ENCODE measurements at places on chromosomes 11 and 22.

DNA sequence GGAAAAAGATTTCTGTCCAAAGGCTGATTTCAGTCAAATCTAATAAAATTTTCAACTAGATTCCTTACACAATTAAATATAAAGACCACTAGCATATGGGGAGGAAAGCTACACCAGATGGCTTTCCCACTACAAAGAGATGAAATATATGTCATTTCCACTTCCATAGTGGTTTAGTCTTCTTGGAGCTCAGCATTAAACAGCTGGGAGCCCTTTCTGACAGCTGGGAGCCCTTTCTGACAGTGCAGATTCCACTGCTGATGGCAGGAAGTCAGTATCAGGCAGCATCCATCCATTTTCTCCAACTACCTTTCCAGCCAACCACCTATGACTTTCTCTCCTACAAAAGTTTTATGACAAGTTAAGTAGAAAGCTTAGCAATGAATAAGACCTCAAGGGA, 177.9 kb downstream of the RRAS2 start:
- no peak for DNase-seq

DNA sequence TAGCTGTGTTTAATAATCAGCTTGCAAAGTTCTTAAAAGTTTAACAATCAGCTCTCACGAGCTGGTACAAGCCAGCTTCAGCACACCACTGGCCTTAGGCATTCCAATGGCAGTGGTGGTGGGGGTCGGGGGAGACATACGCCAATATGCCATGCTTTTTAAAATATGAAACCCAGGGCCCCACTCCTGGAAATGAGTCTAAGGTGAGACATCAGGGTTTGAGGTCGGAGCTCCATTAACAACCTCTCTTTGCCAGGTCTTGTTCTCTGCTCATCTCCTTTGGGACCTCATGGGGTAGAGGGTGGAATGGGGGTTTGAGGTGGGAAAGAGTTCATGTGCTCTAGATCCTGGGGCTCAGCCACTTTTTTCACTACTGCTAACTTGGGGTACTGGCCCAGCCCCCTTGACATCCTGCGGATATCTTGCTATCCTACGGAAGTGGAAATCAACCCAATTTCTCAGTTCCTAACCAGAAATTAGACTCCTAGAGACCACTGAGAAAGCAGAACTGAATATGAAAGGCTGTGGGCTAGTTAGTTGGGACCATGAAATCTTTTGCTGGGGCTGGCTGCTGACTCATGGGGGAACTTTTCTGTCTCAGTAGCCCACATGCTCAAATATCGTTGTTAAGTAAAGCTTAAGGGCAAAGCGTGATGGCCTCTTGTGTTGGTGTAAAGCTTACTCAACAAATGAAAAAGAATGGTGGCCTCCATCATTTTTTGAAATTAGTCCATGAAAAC, 90.1 kb downstream of the PDHX start:
- DNase-seq = no peak

GRCh38 chr11:64395545-64396078, 36.6 kb downstream of the RPS6KA4 start:
- no peak for DNase-seq

DNA sequence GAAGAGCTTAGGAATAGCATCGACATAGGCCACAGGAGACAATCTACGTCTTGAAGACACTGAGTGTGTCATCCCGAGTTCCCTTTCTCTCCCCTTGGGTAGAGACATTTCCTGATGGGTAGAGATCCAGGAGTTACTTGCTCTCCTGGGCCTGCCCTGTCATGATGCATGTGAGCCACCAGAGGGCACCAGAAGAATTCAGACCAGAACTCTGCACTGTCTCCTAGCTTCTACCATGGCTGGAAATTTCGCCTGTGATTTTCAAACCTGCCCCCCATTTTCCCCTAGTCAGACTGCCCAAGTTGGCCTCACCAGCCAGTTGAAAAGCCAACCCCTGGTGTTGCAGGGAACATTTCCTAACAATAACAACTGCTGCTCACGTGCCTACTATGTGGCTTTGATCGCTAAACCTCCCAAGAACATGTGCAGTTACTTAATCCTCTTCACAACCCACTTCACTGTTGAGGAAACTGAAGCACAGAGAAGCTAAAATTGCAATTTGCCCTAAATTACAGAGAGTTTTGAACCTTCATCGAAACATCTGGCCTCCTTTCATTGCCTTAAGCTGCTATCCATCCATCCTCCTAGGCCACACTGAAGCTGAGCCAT, 47.2 kb downstream of the C11orf58 start:
- peak; percentile 61 for DNase-seq

GRCh38 chr11:124754309-124754708, 2.3 kb upstream of the VSIG2 start:
- DNase-seq = no peak

GRCh38 chr22:33028234-33028633, 29.9 kb downstream of the SYN3 start:
- DNase-seq = no peak

DNA sequence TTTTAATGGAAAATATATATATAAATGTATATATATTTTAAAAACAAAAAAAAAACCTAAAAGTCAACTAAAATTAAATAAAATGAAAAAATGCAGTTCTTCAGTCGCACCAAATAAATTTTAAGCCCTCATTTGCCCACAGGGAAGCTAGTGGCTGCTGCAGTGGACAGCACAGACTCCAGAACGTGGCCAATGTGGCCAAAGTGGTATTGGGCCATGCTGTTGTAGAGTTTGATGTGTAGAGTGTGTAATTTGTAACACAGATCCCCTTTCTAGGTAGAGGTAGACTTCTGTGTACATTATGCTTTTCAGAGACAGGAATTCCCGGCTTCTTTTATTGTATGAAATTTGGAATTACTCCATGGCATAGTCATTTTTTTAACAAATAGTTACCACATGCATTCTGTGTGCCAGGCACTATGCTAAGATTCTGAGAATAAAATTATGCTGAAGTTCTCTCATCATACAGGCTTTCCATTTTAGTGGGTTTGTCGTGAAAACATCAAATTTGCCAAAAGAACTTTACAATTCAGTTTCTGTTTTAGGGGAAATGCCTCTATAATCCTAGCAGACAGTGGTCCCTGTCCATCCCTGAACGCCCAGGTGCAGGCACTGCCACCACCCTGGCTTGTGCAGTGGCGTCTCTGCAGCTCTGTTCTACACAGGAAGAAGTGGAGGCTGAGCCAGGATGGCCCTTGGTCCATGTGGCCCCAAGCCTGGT, 68.5 kb downstream of the MED15 start:
- DNase-seq = no peak

All from mammary epithelial cell (primary cell).